ENCODE measurements at places on chromosomes 1 and 21.

GRCh38 chr21:46216132-46216747, 12.3 kb downstream of the LSS start:
- no peak for DNase-seq

- no peak for DNase-seq
These were observed 21.7 kb downstream of the GPR3 start for GRCh38 chr1:27414091-27414490.

DNA sequence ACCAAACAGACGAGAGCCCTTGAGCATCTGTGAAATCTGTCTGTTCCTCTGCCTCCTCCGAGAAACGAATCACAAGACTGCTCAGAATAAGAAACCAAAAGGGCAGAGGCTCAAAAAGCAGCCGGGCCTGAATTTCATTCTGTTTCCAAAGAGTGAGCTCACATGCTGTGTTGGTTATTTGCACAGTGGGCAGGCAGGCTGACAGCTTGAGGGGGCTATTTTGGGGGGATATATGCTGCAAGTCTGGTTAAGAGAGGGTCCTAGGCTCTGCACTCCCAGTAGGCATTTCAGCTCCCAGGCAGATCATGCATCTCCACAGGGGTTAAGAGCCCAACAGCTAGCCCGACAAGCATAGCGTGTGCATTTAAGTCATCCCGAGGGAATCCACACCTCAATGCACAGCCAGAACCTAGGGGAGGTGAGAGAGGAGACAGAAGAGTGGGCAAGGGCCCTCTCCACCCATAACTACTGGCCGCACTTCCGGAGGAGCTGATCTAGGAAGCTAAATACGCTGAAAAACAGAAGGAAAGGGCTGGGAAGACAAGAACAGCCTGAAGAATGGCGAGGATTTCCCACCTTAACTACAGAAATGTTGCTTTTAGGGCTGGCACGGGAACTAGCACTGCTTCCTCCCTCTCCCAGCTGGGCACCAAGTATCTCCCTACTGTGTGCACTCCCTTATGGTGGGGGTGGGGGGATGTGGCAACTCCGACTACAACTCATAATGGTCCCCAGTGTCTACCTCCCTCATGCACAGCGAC, 3.7 kb downstream of the PGBD5 start:
- DNase-seq: no peak

- no peak for DNase-seq
These were observed 16.7 kb upstream of the GUCA2B start for GRCh38 chr1:42136466-42136865.

GRCh38 chr1:70586046-70586445, 175.0 kb downstream of the CTH start:
- DNase-seq: no peak

GRCh38 chr1:192002063-192002462, 156.2 kb upstream of the RGS18 start:
- no peak for DNase-seq

GRCh38 chr1:199243423-199244061, 604.7 kb downstream of the PTPRC start:
- DNase-seq: peak; percentile 48

- DNase-seq: no peak
These were observed 33.9 kb downstream of the ETS2 start for GRCh38 chr21:38839328-38840286.

- DNase-seq: no peak
These were observed 30.9 kb downstream of the SLC27A3 start for GRCh38 chr1:153805886-153806719.

DNA sequence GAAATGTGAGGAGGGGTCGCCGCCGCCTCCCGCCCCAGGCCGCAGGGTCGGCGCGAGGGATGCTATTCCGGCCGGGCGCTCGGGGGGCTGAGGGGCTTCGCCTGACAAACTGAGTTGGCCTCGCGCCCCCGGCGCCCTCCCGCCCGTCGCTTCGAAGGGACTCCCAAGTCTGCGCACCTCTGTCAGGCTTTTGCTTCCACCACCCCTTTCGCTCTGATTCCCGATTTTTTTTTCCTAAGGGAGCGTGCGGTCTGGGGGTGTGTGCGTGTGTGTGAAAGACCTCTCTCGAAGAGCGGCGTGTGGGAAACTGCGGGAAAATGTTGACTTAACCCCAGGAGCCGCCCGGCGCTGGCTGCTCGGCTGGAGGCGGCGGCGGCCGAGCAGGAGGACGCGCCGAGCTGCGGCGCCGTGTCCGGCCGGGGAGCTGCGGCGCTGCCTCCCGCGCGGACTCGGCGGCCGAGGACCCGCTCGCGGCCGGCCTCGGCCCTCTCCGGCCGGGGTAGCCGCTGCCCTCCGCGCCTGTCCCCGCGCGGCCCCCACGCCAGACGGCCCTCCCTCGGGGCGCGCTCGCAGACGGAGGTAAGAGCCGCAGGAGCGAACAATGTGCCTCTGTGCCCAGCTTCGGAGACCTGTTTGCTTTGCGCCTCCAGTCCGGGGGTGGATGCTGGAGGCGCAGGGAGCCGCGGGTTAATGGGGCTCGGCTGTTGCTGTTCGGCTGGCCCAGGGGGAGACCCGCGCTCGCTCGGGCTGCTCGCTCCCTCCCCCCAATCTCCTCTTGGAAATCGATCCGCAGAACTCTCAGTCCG, 1.1 kb downstream of the ADGRL2 start:
- no peak for DNase-seq

- no peak for DNase-seq
These were observed 4.9 kb downstream of the ASPM start for GRCh38 chr1:197141575-197141974.

- no peak for DNase-seq
These were observed 4.9 kb downstream of the TGFB2 start for GRCh38 chr1:218350035-218350525.

- no peak for DNase-seq
These were observed 11.0 kb upstream of the CTRC start for GRCh38 chr1:15427280-15427666.

DNA sequence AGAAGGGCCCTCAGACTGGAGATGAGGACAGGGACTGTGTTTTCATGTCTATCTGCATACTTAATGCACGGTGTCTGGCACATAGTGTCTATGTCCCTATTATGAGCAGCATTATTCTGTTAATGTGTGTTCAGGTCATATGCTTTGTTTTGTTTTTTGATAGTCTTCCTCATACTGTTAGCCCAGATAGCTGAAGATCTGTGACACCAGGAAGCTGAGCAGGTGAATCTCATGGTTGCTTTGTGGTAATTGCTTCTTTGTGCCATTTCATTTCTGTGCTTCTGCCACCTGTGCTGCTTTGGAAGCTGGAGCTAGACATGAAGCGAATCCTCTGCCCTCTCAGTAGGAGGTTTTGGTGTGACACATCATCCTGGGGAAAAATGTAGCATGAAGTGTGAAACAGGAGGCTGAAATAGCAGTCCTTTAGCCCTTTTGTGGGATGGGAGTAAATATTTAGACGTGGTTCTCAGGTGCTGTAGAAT, 15.8 kb downstream of the SMAP2 start:
- peak; percentile 46 for DNase-seq
